CD4-positive, alpha-beta memory T cell (primary cell): ENCODE measurements at places on chromosomes 7 and 10. TPM values are rescaled to one million over a fixed set of nuclear protein-coding genes. Genes with fewer than 3 reads are reported as not detected.

DNA sequence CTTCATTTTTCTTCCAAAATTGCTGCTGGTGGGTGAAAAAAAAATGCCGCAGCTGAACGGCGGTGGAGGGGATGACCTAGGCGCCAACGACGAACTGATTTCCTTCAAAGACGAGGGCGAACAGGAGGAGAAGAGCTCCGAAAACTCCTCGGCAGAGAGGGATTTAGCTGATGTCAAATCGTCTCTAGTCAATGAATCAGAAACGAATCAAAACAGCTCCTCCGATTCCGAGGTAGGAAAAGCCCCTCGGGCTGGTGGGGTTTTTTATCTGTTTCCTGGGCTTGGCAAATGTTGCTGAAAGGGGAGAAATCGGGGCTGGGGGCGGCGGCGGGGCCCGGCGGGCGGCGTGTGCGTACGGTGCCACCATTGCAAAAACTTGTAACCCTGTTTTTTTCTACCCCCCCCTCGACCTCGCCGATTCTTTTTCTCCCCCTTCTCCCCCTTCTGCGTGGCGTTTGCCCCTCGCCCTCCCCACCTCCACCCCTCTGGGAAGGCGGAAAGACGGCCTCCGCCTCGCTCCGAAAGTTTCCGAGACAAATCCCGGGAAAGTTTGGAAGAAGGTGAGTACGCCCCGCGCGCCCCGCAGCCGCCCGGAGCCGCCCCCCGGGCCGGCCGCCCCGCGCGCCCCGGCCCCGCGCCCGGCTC lies 789 bp downstream of the TCF7L2 start:
- DNase-seq = peak; percentile 21
- H3K27ac ChIP-seq = peak overlapping the region; percentile 6
- peaks cover 24% of the 10 kb centered on the region for H3K4me1 ChIP-seq
- H3K36me3 ChIP-seq = no peaks in the 10 kb centered on the region
- H3K27me3 ChIP-seq = peaks cover 9% of the 10 kb centered on the region

DNA sequence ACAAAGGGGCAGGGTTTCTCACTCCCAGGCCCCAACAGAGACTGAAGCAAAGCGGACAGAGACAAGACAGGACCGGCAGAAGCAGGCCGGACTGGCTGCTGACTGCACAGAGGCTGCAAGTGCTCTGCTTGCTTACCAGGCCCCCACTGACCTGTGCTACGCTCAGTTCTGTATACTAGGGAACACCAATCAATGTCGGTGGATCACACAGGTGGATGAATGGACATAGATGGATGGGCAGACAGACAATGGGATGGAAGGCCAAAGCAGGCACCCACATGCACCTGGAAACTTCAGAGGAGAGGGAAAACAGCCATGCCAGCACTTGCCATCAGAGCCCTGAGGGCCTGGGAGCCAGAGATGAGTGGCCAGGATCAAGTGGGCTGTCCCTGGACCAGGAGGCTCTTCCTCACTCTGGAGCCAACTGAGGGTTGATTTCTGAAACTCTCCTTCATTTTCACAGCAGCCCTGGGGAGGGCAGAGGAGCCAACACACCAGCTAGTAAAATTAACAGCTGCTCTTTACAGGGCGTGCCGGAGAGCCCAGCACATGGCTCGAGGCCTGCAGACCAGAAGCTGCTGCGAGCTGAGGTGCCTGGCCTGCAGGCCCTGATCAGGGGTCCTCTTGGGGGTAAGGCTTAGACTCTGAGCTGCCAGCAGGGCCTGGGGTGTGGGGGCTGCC lies 243.6 kb downstream of the KCNMA1 start:
- no peaks in the 10 kb centered on the region for H3K4me1 ChIP-seq
- no peak for DNase-seq
- no peaks in the 10 kb centered on the region for H3K36me3 ChIP-seq
- no peaks in the 10 kb centered on the region for H3K27me3 ChIP-seq

DNA sequence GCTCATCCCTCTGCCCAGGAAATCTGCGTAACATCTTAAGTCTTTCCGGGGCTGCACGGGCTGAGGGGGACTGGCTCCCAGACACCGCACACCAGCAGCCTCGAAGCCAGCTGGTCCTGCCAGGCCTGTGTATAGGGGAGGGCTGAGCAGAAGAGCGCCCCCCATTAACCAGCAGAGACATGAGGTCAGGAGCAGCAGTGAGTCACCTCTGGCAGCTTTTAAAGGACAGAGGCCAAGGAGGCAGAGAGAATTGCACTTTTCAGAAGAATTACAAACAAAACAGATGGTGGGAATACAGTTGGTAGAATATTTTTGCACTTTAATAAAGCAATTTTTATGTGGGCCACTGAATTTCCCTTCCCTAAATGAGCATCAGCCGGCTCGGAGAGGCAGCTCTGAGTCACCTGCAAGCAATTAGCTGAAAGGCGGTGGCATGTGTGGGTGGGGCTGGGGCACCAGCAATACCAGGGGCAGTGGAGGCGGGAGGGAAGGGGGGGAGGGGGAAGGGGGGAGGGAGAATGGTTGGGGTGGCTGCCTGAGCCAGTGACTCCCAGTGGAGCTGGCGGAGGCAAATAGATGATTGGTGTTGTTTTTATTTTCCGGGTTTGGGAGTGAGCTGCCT lies 39.1 kb downstream of the GOLGA7B start:
- no peaks in the 10 kb centered on the region for H3K36me3 ChIP-seq
- H3K4me3 ChIP-seq = no peak overlapping the region
- DNase-seq = no peak
- no peaks in the 10 kb centered on the region for H3K27me3 ChIP-seq
- H3K27ac ChIP-seq = no peak overlapping the region

DNA sequence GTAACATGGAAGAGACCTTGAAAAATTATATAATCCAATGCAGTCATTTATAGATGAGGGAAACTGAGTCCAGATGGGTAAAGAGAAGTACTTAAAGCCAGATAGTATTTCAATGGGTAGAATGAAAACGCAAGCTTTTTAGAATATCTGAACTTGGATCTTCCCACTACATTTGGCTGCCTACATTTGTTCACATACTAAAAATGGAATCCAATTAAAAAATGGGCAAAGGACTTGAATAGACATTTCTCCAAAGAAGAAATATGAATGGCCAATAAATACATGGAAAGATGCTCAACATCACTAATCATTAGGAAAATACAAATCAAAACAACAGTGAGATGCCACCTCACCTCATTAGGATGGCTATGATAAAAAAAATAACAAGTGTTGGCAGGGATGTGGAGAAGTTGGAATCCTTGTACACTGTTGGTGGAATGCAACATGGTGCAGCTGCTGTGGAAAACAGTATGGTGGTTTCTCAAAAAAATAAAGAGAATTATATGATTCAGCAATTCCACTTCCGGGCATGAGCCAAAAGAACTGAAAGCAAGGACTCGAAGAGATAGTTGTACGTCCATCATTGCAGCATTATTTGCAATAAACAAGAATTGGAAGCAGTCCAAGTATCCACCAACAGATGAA lies 188.0 kb downstream of the FRMD4A start:
- no peak overlapping the region for H3K27ac ChIP-seq
- H3K4me3 ChIP-seq = no peak overlapping the region
- no peaks in the 10 kb centered on the region for H3K4me1 ChIP-seq
- DNase-seq = no peak

DNA sequence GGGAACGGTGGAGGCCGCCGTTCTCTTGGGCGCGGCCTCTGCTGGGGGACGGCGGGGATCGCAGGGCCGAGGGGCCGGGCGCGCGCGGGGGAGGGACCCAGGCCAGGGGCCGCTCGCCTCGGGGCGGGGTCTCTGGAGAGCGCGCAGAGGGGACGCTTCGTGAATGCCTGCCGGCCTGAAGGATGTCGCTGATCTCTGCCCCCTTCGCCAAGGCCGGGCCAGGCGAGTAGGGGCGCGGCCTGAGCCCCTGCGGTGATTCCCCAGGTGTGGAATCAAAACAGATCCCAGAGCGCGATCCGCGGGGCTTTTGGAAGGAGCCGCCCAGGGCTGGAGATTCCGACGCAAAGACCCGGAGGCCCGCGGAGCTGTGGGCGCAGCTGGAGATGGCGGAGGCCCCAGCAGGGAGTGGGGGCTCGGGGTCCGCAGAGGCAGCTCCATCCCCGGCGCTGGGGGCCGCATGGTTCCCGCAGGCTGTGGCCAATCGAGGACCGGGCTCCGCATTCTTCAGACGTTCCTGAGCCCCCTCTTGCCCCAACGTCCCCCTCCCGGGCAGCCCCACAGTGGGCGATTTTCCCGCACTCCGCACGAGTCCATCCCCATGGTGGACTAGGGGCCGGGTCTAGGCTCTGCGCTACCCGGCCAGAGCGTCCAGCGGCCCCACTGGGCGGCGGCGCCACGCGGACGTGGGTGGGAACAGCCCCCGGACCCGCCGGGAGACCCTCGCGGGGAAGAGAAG lies 166.0 kb downstream of the ACTR3B start:
- H3K27me3 ChIP-seq = no peaks in the 10 kb centered on the region
- no peak overlapping the region for H3K4me3 ChIP-seq
- no peak overlapping the region for H3K27ac ChIP-seq

DNA sequence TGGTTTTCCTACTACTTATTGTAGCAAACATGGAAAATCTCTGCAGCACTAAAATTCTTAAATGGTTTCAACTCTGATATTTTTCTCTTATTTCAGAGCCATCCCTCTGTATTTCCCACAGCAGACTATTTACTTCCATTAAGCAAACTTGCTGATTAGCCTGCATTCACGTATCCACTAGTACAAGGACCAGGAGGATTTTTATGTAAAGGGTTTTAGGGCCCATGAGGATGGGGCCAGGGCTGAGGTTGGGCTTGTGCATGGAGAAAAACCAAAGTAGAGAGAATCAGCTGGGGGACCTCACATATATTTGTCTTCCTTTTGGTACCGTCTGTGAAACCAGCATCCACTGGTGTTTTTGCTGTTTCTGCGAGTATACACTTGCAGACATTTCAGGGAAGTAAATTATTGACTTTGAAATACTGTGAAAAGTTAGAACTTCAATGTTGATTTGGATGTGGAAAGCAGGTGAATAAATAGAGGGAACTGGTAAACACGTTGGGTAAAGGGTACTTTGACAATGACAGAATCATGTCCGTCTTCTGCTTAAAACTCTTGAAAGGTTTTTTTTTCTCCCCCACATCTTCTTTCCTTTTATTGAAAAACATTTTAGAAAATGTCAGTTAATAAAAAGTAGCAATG lies 44.3 kb downstream of the ERLIN1 start:
- DNase-seq = no peak
- no peak overlapping the region for H3K27ac ChIP-seq
- no peaks in the 10 kb centered on the region for H3K4me1 ChIP-seq
- H3K36me3 ChIP-seq = no peaks in the 10 kb centered on the region

GRCh38 chr10:6741541-6741941 lies 161.5 kb upstream of the PRKCQ start:
- H3K27me3 ChIP-seq = no peaks in the 10 kb centered on the region
- DNase-seq = no peak
- no peak overlapping the region for H3K27ac ChIP-seq
- H3K36me3 ChIP-seq = no peaks in the 10 kb centered on the region
- H3K4me1 ChIP-seq = no peaks in the 10 kb centered on the region

DNA sequence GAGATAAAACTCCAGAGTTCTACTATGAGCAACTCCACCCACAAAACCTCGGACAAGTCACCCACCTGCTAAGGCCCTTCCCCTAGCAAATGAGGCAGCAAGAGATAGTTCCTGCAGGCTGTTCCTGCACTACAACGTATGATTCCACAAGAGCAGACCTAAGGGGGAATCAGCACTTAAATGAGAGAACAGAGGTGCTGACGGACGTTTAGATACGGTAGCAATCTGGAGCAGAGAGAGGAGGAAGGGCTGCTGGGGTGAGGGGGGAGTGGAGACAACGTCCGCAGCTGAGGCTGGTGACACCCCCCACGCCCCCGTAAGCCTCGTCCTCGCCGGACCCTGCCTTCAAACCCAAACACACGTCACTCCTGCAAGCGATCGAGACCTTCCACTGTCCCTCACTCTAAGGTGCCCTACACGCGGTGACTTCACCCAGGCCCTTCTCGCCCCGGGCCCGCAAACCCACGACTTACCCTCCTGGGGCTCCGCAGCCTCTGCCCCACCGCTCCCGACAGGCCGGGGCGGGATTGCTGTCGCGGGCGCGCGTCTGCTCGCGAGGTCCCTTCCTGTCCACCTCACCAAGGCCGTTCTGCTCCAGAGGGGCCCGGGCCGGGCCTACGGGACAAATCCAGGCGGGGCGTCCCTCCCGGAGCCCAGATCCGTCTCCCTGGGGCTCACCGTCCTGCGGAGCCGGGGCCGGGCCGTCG lies 635 bp downstream of the ZNF12 start:
- H3K4me1 ChIP-seq = peaks cover 39% of the 10 kb centered on the region
- H3K36me3 ChIP-seq = peaks cover 23% of the 10 kb centered on the region
- H3K27me3 ChIP-seq = no peaks in the 10 kb centered on the region
- peak; percentile 10 for DNase-seq
- H3K27ac ChIP-seq = peak overlapping the region; percentile 81

- H3K27ac ChIP-seq = peak overlapping the region; percentile 22
- peak overlapping the region; percentile 36 for H3K4me3 ChIP-seq
- DNase-seq = no peak
- peaks cover 60% of the 10 kb centered on the region for H3K4me1 ChIP-seq
These were observed 92.7 kb upstream of the GDF10 start for GRCh38 chr10:47207281-47207615.

Gene FOXI2
- not detected for total RNA-seq

Gene PDGFA
- total RNA-seq = 0.20 TPM

DNA sequence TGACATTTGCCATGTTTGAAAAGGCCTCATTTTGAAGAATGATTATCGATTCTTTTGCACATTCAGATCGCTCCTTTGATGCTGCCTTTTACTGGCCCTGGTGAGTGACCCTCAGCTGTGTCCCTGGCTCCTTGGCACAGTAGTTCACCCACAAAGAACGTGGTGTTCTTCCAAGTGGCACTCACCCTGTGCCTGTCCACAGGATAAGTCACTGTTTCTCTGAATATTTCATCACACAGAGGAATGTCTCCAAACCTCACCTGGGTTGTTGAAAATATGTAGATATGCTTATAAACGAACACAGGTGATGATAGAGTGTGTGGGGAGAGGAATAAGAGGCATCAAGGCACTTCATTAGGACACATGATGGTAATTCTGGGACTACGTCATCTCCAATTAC lies 810.7 kb downstream of the CCSER2 start:
- H3K36me3 ChIP-seq = no peaks in the 10 kb centered on the region
- H3K4me3 ChIP-seq = no peak overlapping the region
- no peak overlapping the region for H3K27ac ChIP-seq
- no peak for DNase-seq
- H3K4me1 ChIP-seq = no peaks in the 10 kb centered on the region
